ENCODE measurements at places on chromosomes 16 and 17.

DNA sequence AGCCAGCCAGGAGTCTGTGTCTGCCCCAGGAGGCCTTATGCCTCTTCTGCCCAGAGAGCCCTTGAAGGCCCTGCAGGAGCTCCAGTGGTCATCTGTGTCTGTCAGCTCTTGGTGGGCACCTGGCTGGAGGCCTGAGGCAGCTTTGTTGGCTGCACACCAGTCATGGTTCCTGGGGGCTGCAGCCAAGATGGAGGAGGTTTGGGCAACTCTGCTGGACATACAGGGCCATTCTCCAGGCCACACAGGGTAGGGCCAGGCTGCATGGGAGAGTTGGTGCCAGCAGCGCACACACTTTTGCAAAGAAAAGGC lies 29.4 kb downstream of the B9D1 start:
- DNase-seq = no peak

- no peak for DNase-seq
Measured at GRCh38 chr17:633641-634101, 81.0 kb downstream of the VPS53 start.

DNA sequence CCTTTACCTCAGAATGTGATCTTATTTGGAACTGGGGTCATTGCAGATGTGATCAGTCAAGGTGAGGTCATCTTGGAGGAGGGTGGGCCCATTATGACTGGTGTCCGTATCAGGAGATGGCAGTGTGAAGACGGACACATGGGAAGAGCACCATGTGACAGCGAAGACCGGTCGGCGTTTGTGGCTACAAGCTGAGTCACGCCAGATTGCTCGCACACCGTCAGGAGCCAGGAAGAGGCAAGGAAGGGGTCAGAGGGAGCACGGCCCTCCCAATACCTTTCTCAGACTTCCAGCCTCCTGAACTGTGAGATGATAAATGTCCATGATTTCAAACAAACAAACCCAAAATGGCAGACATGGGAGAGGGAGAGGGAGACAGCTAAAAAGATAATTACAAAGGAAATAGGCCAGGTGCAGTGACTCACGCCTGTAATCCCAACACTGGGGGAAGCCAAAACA lies 13.2 kb downstream of the STARD3 start:
- no peak for DNase-seq

- DNase-seq = no peak
Measured at GRCh38 chr17:79473111-79473875, 137.6 kb downstream of the RBFOX3 start.

DNA sequence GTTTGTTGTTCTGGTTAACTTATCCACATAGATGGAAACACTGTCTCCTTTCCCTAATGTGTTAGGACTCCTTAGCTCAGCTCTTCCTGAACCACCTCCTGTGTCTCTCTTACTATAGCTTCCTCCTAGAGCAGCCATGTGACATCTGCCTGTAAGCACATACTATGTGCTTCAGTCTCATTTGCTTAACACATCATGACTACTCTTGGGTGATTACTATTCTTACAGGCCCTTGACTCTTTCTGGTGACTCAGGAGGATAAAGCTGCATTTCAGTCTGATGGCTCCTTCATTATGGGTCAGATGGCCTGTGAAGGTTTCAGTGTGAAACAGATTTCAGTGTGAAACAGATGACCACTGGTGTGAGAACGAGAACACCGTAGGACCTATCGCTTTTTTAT lies 320 bp upstream of the KRTAP4-2 start:
- DNase-seq = no peak

DNA sequence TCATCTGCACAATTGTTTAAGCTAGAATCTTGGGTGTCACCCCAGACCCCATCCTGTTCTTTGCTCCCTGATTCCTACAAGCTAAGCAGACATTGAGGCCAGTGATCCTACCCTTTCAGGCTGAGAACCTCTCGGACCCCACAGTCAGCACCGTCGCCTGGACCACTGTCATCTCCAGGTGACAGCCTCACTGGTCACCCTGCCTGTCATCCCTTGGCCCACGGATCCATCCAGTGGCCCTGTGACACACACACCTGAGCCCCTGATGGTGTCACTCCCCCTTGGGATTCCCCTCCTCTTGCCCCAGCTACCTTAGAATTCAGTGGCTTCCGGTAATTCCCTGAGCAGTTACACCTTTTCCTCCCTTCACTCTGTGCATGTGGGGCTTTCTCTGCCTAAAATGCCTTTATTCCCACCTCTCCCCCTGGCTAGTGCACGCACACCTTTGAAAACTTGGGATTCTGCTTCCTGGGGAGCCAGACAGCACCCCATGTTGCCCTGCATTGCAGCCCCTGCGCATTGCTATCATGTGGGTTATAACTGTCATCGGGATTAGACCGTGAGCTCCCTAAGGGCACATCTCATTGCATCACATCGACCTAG lies 3.0 kb downstream of the C16orf86 start:
- DNase-seq = no peak

GRCh38 chr17:58245428-58246103 lies 7.2 kb downstream of the LPO start:
- DNase-seq = no peak

GRCh38 chr16:78743556-78743955 lies 644.1 kb downstream of the WWOX start:
- peak; percentile 16 for DNase-seq
